Uterus (tissue), 4 donors: ENCODE measurements at places on chromosomes 16 and 17. TPM values are rescaled to one million over a fixed set of nuclear protein-coding genes. Genes with fewer than 3 reads are reported as not detected.

PRSS8 gene
- total RNA-seq: 0.26 TPM

HOXB5 gene
- 2.5 TPM for total RNA-seq

- DNase-seq: no peak
Measured at GRCh38 chr16:10741844-10742243, 1.8 kb upstream of the NUBP1 start.

DNA sequence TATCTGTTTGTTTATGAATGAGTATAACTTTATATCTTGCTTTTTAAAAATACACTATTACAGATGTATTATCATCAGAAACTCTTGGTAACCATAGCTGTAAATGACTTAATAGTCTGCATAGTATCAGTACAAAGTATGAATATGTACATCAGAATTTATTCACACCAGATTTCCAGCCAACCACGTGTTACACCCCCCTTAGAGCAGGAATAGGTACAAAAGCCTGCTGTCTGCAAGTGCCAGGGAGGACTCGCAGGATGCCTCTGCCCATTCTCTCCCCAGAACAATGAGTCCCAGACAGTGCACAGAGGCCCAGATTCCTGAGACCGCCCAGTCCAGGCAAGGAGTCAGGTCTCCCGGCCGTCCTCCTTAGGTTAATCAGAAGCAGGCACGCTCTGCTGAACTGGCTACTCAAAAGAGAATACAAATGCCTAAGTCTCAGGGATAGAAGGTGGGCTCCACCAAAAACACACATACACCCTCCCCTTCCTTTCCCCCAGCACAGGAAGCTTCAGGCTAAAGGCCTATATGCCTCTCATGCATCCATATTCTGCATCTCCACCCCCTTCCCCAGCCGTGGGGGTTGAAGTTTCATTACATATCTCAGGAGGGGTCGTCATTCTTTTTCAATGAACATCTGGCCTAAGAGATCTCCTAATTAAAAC, 159.1 kb upstream of the CDH11 start:
- DNase-seq: no peak

DNA sequence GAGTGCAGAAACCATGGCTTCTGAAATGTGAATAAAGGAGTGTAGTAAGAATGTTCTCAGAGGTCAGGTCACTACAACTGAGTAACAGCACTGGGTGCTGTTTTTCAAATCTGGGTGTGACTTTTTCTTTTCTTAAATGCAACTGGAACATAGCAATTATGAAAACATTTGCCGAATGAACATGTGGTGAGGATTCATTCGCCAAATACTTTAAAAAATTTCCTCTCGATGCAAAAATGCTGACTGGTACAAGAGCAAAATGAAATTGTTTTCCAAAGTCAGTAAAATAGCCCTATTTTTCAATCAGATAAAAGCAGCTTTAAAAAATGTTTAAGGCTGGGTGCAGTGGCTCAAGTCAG, 18.6 kb downstream of the ZDHHC7 start:
- DNase-seq: no peak

- DNase-seq: no peak
Measured at GRCh38 chr16:10892782-10893318, 15.8 kb downstream of the CIITA start.

GRCh38 chr17:32323046-32323445, 18.9 kb downstream of the C17orf75 start:
- DNase-seq: no peak

- no peak for DNase-seq
Measured at GRCh38 chr16:12871784-12872183, 29.6 kb upstream of the SHISA9 start.

- DNase-seq: peak; percentile 60
Measured at GRCh38 chr17:9244066-9245052, 223.0 kb downstream of the NTN1 start.

DNA sequence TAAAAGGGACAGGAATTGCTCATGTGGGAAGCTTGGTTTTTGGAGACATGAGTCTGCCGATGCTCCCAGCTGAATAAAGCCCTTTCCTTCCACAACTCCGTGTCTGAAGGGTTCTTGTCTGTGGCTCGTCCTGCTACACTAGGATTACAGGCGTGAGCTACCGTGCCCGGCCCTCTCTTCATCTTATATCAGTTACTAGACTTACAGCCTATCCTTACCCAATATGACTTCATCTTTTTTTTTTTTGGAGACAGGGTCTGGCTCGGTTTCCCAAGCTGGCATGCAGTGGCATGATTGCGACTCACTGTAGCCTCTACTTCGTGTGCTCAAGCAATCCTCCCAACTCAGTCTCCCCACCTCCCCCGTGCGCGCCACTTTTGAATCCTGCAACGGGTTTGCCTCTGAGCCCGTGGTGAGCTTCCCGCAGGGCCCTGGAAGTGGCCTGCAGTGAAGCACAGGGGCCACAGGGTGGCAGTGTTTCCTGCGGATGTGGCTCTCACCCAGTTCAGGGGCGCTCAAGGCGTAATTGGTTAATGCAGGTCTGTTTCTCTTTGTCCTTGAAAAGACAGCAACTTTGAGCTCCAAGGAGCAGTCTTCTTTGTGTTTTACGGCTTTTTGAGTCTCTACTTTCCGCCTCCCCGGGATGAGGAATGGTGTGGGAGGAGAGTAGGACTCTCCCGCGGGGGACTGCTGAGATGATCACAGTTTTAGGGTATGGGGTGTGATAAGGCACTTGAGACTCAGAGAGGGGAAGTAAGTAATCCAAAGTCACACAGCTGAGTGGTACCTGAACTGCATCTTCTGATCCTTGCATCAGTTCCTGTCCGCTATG, 22.7 kb upstream of the GPRC5B start:
- peak; percentile 60 for DNase-seq

GRCh38 chr17:17886226-17886625, 49.4 kb upstream of the SREBF1 start:
- no peak for DNase-seq

DNA sequence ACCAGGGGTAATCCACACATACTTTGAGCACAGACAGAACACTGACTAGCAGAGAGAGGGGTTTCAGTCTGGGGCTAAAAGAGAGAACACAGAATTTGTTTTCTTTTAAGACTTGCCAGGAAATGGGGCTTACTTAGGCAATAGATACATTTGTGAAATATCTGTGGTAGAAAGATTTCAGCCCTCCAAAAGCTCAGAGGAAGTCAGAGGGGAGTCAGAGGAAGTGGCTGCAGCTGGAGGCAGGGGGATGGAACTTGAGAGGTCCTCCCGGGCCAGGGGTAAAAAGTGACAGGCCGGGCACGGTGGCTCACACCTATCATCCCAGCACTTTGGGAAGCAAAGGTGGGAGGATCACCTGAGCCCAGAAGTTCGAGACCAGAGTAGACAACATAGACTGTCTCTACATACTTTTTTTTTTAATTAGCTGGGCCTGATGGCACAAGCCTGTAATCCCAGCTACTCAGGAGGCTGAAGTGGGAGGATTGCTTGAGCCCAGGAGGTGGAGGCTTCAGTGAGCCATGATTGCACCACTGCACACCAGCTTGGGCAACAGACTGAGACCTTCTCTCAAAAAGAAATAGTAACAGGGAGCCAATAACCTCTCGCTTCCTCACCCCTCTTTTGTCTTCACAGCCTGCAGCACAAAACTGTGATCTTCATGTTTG, 49.9 kb downstream of the NLRC5 start:
- DNase-seq: no peak

DNA sequence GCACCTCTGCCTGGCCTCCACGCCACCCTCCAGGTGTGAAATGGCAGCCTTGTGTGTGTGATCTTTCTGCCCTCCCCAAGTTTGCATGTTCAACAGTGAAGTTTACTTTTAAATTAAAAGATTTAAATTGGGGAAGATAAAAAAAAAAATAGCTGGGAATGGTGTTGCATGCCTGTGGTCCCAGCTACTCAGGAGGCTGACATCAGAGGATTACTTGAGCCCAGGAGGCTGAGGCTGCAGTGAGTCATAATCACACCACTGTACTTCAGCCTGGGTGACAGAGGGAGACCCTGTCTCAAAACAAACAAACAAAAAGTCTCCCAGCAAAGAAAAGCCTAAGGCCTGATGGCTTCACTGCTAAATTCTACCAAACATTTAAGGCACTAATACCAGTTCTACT, 35.4 kb upstream of the RNF43 start:
- no peak for DNase-seq

DNA sequence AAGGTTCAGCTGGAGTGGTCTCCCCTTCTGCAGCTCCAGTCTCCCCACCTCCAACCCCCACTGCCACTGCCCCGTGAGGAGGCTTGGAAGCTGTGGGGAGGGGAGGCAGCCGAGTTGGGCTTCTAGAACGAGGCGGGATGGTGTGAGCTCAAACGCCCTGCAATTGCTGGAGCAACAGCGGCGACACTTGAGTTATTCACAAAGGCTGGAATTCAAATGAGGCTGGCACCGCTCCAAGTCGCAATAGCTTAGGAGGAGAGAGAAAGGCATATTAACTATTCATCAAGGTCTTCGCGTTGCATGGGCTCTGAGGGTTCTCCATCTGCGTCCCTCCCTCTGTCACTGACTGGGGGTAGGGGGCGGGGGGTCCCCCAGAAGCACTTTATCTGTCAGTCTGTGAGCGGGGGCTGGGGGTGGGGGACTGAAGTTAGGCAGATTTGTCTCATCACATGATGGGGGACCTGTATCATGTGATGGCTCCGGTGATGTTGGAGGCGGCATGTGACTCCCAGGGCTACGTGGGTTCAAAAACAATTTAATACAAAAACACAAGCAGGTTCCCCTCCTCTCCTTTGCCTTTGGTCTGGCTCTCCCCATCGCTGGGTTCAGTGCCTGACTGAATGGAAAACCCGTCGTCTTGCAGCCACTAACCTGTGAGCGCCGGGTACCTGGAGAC, 70.5 kb downstream of the RBBP6 start:
- DNase-seq: peak; percentile 69

DNA sequence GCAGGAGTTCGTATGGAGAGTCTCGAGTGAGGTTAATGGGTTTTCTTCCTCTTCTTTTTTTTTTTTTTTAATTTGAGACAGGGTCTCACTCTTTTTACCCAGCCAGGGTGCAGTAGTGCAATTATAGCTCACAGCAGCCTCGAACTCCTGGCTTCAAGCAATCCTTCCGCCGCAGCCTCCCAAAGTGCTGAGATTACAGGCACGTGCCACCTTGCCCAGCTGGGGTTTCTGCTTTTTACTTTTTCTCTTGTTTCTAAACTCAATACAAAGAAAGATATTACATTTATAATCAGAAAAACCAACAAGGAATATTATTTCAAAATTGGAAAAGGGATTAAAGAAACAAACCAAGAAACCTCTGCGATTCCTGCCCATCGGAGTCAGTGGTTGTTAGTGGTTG, 175.9 kb downstream of the SEC14L1 start:
- no peak for DNase-seq

DNA sequence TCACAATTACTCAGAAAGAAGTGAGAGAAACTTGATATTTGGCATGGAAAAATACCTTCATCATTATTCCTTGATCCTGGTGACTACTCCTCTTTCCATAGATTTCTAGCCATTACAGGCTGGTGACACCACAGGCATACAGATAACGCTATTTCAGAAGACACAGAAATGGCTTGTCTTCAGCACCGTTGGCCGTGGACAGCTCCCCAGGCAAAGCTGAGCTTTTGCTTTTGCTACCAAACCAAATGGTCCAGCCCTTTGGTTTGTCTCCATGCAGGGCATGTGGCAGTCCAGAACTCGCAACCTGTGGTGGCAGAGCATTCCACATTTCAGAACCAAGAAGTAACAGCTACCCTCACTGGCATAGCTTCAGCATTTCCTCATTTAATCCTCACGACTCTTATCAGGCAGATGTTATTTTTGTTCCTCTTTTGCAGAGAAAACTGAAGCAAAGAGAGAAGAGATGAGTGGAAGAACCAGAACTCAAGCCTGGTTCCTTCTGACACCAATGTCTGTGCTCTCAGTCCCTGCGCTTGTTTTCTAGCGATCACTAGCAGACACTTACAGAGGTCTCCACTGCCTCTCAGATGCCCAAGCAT, 55.5 kb downstream of the HS3ST4 start:
- DNase-seq: no peak

DNA sequence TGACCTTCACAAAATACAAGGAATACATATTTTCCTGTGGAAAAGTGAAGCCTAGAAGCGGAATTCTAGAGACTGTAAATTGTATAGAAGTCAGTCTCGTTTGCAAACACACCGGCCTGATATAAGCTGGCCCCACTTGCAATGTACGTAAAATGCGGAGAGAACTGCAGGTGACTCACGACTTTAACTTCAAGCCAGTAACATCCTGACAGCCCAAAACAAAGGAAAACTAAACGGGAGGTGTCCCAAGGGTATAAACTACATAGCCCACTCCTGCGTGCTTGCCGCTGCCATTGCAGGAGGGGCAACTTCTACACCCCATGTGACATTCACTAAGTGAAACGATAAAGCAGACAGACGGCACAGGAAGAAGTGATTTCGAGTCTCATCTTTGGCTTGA, 101.6 kb downstream of the CYTH1 start:
- no peak for DNase-seq

DNA sequence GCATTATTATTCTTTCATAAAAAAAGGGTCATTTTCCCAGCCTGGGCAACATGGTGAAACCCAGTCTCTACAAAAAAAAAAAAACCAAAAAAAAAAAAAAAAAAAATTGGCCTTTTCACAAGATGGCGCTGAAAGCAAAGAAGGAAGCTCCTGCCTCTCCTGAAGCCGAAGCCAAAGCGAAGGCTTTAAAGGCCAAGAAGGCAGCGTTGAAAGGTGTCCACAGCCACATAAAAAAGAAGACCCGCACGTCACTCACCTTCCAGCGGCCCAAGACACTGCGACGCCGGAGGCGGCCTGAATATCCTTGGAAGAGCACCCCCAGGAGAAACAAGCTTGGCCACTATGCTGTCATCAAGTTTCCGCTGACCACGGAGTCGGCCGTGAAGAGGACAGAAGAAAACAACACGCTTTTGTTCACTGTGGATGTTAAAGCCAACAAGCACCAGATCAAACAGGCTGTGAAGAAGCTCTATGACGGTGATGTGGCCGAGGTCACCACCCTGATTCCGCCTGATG, 4.9 kb upstream of the PGAP6 start:
- no peak for DNase-seq

GRCh38 chr16:27597361-27597760, 47.4 kb downstream of the KATNIP start:
- no peak for DNase-seq

DNA sequence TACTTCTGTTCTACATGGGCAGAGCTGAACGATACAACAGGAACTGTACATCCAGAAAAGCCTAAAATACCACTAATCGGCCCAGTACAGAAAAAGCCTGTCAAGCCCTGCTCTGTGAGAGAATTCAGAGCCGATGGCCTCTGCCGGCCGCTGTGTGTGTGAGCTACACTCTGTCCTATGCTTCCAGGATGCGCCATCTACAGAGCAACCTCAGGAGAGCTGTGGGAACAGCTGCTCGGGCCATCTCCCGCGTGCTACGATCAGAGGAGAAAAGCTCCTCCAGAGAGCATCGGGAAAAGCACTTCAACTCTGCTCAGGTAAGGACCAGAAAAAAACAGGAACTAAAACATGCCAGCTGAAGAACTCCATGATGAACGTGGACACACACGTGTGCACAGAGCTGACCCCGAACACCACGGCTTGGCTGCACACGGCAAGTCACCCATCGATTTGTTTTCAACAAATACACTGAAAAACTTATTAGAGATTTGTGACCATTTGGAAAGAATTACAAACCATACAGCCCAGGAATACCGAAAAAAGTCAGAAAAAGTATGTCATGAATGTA, 115.9 kb downstream of the ANKRD11 start:
- no peak for DNase-seq

- DNase-seq: no peak
Measured at GRCh38 chr16:8663192-8664089, 11.0 kb upstream of the ABAT start.
